ENCODE measurements at places on chromosomes 7 and 10.

DNA sequence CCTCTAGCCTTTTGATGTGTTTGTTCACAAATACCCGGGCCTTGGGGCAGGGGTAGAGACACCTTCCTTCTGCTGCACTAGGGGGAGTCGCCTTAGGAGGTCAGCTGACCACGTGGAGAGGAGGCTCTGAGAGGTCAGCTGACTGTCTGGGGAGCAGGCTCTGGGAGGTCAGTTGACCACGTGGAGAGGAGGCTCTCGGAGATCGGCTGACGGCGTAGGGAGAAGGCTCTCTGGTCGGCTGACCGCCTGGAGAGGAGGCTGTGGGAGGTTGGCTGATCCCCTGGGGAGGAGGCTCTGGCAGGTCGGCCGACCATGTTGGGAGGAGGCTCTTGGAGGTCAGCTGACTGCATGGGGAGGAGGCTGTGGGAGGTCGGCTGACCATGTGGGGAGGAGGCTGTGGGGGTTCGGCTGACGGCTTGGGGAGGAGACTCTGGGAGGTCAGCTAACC is 59.6 kb upstream of the LYZL1 start:
- no peak for DNase-seq

- no peak for DNase-seq
Observed at GRCh38 chr10:94069884-94070283, 76.2 kb downstream of the PLCE1 start.

- DNase-seq: no peak
Observed at GRCh38 chr10:2460812-2461211, 606.5 kb upstream of the PFKP start.

DNA sequence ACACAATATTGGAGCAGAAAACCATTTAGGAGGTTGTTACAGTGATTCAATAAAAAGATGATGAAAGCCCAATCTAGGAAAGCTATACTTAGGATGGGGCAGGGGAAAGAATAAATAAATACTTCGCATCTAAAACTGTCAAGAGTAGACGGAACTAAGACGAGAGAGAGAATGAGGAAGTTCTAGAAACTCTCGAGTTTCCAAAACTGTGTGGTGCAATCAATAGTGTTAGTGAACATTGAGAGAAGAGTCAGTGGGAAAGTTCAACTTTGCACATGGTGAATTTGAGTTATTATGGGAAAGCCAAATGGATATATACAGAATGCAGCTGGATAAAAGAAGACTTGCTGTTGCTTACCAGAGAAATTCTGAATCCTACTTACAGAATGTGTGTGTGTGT is 133.8 kb upstream of the MEOX2 start:
- no peak for DNase-seq

DNA sequence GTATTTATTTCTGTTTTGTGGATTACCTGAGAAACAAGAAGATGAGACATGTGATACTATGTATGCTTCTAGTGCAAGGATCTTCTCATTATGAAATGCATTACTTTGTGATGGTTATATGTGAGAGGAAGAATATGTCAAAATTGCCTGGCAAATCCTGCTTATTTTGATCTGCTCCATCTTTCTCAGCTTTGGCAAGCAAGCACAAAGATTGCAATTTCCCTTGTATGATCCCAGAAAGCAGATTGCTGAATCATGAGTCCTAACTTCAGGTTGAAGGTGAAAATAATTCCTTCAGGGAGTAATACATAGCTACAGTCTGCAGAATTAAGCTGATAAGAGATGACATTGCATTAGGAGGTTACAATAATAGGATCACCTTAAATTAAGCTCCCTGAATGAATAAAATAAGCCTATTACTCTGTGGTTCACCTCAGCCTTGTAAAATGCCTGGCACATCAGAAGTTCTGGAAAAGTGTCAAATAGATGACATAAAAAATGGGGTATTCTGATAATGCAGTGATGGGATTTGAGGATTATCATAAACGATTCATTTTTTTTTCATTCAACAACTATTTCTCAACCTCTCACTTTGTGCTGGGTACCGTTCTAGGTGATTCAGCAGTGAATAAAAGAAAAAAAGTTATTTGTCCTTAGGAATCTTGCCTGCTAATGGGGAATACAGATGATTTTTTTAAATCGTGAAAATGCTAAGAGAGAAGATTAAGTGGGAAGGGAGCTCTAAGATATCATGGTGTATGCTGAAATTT is 120.7 kb downstream of the CHN2 start:
- DNase-seq: no peak

DNA sequence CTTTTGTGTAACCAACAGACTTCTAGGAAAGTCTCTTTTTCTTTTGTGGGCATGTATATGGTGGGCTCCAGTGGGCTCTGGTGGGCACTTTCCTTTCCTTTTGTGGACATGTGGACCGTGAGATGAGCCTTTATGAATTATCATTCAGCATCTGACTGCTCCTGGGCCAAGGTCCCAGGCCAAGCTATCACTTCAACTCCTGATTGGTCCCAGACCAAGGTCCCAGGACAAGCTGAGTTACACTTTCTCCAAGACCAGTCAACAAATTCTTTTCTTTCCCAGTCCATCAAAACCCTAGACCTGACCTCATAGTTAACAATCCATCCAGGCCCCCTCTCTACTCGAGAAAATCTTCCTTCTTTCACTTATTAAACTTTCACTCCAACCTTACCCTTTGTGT is 1.0 kb downstream of the AKR1C8 start:
- DNase-seq: no peak

DNA sequence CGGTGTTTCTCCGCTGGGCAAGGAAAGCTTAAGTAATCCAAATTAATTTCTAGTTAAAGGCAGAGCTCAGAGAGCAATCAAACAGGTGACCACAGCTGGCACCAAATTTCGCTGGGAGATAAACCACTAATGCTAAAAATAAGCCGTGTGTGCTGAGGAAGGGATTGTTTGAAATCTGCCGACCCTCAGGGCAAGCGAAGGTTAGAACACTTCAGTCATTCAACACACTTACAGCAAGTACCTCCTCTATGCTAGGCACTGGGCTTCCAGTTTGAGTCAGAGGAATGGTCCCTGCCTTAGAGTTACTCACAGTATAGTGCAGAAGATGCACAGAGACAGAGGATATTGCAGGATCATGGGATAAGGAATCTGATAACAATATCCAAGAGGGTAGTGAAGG is 467.9 kb upstream of the PODXL start:
- no peak for DNase-seq

DNA sequence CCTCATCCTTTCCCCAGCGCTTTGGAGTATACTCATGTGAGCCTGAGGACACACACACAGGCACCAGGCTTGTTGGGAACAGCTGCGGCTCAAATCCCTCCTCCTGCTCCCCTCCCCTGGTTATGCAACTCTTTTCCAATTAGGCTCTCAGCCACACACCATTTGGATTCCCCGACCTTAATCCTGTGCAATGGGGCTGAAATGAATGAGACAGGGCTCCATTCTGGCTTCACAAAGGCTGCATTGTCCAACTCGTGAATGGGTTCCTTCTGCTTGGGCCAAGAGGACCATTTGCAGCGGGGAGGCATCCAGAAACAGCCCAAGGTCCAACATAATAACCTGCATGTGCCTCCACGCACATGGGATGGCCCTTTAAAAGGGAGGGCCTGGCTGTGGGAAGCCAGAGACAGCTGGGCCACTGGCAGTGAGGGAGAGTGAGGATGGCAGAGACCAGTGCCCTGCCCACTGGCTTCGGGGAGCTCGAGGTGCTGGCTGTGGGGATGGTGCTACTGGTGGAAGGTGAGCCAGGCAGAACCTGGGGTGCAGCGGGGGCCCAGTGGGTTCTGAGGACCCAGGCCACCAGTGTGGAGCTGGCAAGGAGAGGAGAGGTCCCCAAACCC is at the start of gene RGR:
RGR (plus strand) TSS at position 403 of the 620 bp plus-strand sequence; CDS start at position 441, 38 bp downstream.
- no peak for DNase-seq

GRCh38 chr7:91653286-91653685 is 227.2 kb downstream of the MTERF1 start:
- no peak for DNase-seq

GRCh38 chr7:94666879-94667587 is 11.1 kb upstream of the SGCE start:
- no peak for DNase-seq

DNA sequence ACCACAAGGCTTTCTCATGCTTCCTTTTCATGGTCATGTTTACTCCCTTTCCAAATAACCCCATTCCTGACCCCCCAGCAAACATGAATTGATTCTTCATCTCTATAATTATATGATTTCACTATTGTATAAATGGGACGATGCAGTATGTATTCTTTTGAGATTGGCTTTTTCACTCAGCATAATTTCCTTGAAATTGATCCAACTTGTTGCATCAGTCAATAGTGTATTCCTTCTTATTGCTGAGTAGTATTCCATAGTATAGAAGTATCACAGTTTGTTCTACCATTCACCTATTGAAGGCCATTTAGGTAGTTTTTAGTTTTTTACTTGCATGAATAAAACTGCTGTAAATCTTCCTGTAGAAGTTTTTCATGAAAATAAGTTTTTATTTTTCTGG is 264.7 kb downstream of the BAMBI start:
- no peak for DNase-seq

DNA sequence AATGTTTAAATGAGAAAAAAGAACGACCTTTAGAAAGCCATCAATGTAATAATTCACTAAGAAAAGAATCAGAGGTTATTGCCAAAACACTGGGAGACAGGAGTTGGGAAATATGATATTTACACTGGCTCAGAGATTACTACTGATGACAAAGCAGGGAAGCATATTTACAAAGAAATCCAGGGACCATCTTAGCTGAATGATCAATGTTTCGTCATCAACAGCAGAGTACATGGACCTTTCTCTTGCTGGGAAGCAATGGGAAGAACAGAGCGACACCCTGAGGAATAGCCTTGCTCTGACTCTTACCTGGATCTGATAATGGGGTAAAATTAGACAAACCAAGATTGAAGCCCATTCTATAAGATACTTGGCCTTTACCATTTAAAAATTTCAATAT is 1293.5 kb downstream of the XPNPEP1 start:
- DNase-seq: no peak

- no peak for DNase-seq
Observed at GRCh38 chr7:142802301-142802700, 31.5 kb downstream of the PRSS2 start.

GRCh38 chr10:117374506-117375359 is 507 bp downstream of the PDZD8 start:
- peak; percentile 20 for DNase-seq

DNA sequence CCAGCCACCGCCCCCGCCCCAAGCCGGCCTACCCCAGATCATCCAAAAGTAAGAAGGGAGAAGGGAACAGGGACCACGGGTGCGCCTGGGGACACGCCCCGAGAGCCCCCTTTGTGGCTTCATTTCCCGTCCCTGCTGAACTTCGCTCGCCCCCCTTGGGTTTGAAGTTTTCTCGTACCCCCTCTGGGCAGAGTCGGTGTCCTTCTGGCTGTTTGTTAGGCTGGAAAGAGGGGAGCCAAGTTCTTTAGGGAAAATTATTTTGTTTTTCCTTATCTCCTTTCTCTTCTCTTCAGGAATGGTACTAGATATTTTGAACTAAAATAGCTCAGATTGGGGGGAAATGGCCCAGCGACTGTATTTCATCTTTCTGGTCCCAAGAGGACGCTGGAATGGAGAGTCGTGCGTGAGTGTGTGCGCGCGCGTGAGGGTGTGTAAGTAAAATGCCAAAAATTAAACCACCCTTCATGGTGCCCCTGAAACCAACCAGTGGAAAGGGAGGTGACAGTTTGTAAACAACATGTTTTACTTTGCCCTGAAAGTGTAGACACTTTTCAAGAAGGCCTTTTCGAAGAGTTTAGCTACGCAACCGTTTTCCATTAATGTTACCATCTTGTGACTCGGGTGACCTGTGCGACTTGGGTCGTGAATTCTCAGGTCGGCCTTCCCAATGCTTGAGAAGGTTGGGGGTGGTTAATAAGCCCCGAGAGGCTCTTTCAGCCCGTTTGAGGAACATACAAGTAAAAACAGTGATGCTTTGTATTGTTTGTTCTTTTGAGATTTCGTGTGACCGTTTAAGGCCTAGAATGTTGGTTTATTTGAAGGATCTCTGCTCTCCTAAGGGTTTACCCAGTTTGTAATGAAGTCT is 694 bp downstream of the RBM20 start:
- DNase-seq: no peak

- no peak for DNase-seq
Observed at GRCh38 chr7:37265006-37265405, 183.7 kb downstream of the ELMO1 start.

All from stimulated activated CD4-positive, alpha-beta T cell treated with anti-CD3 and anti-CD28 coated beads, Interleukin-4, amount 100 ng/mL, for 4 hours (primary cell).